GM04504 (cell line): ENCODE measurements at places on chromosomes 1 and 21.
A peak's percentile ranks its signal among the peaks of the same experiment; 100 is the strongest.

GRCh38 chr1:119032986-119033385 is 44.8 kb upstream of the TBX15 start:
- DNase-seq, result no peak

DNA sequence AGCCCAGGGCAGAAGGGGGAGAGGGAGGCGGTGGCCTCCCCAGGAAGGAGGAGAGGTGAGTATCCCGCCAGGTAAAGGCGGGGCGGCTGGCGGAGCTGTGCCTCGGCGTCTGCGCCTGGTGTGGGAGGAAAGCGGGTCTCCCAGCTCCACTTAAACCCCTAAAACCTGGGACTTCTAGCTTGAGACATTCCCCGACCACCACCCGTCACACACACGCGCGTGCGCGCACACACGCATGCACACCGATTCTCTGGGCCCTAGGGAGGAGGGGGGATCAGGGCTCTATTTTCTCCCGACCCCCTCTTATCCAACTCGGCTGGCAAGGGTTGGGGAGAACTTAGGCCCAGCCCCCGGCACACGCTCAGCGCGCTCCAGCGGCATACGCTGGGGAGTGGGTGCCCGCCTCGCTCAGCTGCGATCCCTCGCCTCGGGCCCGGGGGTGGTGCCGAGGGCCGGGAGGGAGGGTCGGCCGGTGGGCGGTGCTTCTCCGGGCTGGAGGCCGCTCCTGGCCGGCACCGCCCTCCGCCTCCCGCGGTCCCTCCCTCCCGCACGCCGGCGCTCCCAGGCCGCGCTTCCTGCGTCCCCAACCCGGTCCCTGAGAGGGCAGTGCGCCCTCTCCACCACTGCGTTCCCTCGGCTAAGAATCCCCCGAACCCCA is at the start of gene TMEM51:
TMEM51 (plus strand) TSS at position 564 of the 658 bp plus-strand sequence. CDS start 61,341 bp downstream, outside the sequence.
- no peak for DNase-seq

DNA sequence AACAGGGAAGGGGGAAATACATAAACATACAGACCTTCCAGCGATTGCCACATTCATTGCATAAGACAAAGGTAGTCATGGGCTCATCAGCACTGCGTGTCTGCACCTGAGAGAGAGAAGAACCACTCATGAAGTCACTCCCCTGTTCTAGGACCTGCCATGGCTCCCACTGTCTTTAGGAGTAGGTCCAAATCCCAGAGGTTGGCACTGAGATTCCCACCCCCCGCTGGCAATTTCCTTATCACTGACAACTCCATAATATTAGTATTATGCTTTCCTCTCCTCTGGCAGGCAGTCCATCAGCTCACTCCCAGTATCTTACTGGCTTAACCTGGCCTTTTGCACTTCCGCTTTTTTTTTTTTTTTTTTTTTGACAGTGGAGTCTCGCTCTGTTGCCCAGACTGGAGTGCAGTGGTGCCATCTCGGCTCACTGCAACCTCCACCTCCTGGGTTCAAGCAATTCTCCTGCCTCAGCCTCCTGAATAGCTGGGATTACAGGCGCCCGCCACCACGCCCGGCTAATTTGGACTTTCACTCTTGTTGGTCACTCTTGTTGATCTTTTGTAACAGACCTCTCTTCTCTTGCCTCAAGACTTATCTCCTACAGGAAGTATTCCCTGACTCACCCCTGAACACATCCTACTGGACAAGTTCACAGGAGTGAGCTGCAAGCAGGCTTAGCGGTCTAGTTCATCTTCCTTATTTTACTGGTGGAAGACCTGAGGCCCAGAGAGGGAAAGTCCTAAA is 14.8 kb upstream of the ZNF436 start:
- DNase-seq, result no peak

- DNase-seq, result peak; percentile 72
Measured at GRCh38 chr1:183604038-183604808, 14.0 kb upstream of the NCF2 start.

GRCh38 chr21:41631564-41632461 is 123.9 kb upstream of the TMPRSS2 start:
- no peak for DNase-seq

DNA sequence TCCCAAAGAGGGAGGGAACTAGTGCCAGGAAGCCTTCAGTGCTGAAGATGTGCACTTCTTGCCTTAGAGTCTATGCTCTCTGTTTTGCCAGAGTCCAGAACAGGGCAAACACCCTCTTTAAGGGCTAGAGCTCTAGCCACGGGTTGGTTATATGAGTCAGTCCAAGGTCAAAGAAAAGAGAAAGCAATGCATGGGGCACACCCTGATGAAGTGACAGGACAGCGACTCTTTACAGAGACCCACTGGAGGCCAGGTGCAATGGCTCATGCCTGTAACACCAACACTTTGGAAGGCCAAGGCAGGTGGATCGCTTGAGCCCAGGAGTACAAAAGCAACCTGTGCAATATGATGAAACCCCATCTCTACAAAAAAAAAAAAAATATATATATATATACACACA is 86.1 kb downstream of the TGFBR3 start:
- no peak for DNase-seq

GRCh38 chr1:206912445-206913095 is 9.2 kb downstream of the FCMR start:
- peak; percentile 68 for DNase-seq

DNA sequence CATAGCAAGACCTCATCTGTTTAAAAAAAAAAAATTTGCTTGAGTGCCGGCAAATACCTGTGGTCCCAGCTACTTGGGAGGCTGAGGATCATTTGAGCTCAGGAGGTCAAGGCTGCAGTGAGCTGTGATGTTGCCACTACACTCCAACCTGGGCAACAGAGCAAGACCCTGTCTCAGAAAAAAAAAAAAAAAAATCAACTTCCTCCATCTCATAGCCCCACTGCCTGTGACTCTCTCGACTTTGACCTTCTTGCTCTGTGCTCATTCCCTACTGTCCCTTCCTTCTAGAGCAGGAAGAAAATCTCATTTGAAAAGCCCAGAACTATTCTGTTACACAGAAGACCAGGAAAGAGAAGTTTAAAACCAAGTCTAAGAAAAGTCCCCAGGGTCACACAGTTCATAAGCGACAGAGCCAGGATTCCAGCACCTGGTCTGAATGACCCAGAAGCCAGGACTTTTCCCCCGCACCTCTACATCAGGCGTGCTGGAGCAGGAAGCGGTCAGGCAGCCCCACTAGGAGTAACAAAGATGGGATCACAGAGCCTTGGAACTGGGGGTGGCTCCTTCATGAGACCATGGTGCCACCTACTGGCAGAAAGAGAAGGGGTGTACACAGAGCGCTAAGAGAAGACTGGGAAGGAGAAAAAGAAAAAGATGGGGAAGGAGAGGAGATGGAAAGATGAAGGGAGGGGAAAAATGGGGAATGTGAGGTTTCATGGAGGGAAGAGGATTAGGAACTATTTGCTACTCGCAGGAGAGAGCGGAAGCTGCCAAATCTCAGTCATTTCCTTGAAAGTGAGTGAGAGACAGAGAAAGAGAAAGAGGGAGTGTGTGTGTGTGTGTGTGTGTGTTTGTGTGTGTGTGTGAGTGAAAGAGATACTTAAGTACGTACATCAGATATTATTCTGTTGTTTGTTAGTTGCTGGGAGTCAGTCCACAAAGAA is 3.1 kb upstream of the P3R3URF start:
- peak; percentile 73 for DNase-seq

DNA sequence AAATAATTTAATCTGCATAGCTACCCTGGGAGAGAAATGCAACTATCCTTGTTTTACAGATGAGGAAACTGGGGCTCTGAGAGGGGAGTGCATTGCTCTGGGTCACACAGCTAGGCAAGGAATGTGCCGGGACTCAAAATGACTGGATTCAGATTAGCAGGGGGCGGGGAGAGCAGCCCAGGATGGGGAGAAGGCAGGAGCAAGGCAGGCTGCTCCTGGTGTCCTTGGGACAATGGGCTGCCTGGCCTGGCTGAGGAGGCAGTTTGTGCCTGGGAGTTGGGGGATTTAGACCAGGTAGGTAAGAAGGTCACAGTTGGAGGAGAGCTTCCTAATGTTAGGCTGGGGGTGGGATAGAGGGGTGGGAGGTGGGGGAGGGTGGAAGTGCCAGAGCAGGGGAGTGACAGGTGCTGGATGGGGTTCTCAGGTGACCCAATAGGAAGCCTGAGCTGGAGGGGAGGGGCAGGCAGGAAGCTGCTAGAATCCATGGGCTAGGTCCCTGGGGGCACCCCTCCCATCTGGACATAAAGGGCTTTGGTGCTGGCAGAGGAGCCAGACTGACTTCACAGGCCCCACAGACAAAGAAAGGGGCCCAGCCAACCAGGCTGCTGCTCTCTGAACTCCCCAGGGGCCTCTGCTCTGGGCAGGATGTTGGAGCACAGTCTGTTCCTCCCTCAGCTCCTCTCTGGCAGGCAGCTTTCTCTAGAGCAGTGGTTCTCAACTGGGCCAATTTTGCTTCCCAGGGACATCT is 29.0 kb downstream of the TRIM62 start:
- no peak for DNase-seq

DNA sequence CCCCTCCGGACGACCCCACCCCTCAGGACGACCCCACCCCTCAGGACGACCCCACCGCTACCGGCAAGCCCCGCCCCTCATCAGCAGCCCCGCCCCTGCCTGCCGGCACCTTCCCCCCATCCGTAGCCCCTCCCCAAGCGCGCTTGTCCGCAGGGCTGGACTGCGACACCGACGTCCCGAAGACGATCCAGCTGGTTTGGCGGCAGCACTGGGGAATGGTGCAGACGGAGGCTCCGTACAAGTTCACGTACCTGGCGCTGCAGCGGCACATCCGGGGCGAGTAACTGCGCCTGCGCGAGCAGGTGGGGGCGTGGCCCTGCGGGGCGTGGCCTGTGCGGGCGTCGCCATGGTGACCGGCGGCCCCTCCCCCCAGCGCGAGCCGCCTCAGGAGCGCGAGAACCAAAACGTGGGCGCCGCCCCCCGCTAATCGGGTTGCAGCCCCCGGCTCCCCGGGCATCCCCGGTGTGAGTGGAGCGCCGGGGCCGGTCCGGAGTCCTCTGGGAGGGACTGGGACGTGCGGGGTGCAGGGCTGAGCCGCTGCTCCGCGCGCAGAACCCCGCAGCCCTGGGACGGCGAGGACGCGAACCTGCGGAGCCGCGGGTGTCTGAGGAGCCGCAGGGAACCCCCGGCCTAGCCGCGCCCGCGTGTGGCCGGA is 4.9 kb downstream of the RNF223 start:
- DNase-seq, result no peak

GRCh38 chr1:95793893-95794292 is 559.9 kb downstream of the RWDD3 start:
- DNase-seq, result no peak

GRCh38 chr1:22216210-22216883 is 73.5 kb upstream of the WNT4 start:
- no peak for DNase-seq

DNA sequence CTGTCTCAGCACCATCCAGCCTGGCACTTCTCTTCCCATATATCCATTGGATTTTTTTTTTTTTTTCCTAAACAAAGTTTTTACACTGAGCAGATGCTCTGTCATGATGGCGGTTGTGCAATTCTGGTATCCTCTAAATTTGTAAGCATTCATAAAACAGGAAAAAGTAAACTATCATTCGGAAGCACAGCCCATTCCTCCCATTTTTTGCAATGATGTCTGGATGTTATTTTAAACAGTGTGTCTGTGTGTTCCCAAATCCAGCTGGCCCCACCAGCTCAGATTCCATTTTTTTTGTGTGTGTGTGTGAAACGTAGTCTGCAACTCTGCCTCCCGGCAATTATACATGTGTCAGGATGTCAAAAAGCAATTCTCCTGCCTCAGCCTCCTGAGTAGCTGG is 33.5 kb downstream of the PDPN start:
- DNase-seq, result no peak

DNA sequence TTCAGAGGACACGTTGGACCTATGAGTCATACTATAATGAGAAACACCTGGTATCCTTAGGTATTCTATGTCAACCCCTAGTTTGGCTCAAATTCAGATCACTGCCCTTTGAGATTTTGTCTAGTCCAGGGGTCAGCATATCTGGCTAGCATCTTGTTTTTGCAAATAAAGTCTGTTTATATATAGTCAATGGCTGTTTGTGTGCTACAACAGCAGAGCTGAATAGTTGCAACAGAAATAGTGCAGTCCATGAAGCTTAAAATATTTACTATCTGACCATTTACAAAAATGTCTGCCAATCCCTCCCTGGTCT is 48.5 kb upstream of the EDEM3 start:
- no peak for DNase-seq

GRCh38 chr1:151847867-151848596 is 5.5 kb downstream of the THEM5 start:
- no peak for DNase-seq

- DNase-seq, result no peak
Measured at GRCh38 chr1:213423041-213423440, 372.0 kb downstream of the RPS6KC1 start.

GRCh38 chr1:54265659-54266058 is 65.7 kb downstream of the MRPL37 start:
- DNase-seq, result no peak

GRCh38 chr1:27885114-27885528 is 12.8 kb downstream of the THEMIS2 start:
- no peak for DNase-seq

DNA sequence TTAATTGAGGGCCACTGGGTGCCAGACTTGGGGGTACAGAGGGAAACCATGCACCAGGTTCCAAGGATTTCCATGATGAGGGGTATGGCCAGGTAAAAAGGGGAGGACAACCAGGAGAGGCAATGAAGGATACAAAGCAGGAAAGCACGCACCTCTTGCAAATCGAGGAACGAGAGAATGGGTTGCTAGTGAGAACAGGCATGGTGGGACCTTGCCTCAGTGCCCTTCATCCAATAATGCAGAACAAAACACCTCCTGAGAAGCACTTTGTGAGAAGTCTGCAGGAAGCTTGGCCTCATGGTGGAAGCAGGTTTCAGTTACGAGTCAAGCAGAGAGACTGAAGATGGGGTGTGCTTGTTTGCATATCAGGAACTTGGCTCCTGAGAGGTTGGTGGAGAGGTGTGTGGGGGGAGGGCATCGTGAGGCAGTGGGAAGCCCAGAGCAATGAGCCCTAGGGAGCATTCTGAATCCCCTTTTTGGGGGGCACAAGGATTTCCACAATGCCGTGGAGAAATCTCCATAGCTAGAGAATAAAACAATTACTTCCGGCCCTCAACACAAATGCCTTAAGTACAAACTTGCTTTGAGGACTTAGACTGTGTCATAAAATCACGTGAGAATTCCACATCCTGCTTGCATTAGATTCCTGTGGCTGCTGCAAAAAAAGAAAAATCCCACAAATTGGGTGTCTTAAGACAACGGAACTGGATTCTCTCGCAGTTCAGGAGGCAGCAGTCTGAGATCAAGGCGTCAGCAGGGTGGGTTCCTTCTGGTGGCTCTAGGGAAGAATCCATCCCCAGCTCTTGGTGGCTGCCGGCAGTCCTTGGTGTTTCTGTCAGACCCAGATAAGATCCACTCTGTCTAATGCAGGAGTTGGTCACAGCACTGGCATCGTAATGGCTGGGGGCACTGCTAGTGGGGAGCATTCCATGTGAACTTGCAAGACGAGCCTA is 54.9 kb upstream of the BACE2 start:
- peak; percentile 62 for DNase-seq

GRCh38 chr1:156474966-156475365 is 25.6 kb downstream of the MEF2D start:
- DNase-seq, result no peak

DNA sequence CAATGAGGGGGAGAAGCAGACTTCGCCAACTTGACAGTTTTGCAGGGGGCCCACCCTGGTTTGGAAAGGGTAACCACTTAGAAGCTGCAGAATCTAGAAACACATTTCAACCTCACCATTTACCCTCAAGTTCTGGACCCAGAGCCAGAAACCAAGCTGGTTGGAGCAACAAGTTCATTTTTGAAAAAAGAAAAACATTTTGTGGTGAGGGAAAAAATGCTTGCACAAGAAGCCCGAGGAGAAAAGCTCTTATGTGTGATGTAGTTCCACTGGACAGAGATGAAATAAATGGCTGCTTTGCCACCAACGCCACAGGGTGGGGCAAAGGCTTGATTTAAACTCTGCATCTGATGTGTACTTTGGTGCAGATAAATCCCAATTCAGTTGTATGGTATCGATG is 10.6 kb upstream of the NGF start:
- DNase-seq, result no peak
